ENCODE measurements at places on chromosomes 5 and 9.

DNA sequence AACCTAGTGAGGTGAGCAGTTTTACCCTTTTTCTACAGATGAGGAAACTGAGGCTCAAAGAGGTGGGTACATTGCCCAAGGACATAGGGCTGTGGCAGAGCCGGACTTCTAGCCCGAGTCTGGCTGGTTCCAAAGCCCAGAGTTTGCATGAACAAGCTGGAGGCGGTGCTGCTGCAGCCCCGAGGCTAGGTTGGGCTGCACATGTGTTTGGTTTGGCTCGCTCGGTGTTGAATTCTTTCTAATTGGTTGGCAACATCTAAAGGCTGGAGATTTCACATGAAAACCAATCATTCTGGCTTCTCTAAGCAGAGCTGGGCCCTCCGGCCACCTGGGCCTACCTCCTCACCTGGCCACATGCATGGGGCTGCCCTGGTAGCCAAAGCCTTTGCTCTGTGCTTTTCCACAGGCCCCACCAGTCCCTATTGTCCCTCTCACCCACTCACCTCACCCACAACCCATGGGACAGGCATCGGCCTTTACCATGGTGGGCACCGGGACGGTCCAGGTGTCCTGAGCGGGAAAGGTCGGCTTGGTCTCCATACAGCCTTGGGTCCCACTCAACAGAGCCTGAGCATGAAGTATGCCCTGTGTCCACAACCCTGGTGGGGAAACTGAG, 262.3 kb downstream of the NSG2 start:
- DNase-seq = no peak

GRCh38 chr9:133221177-133221809, 12.2 kb upstream of the OBP2B start:
- no peak for DNase-seq

DNA sequence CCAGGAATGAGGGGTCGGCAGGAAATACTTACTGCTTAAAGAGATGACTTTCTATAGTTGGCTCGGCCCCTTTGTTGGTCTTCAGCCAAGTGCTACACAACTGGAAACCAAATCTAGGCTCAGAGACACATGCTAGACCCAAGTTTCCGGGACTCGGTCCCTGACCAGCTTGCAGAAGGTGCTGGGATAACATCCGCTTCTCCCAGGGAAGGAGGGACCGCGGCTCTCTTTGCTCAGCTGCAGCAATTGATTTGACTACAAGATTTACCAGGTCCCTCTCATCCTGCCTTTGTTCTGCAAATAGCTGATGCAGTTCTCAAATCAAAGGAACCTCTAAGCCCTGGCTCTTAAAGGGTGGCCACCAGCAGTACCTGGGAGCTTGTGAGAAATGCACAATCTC, 314.7 kb downstream of the MLLT3 start:
- no peak for DNase-seq

- no peak for DNase-seq
Observed at GRCh38 chr9:127955294-127956015, 17.8 kb upstream of the DPM2 start.

- DNase-seq = no peak
Observed at GRCh38 chr5:118088448-118088847, 899.9 kb downstream of the DTWD2 start.

DNA sequence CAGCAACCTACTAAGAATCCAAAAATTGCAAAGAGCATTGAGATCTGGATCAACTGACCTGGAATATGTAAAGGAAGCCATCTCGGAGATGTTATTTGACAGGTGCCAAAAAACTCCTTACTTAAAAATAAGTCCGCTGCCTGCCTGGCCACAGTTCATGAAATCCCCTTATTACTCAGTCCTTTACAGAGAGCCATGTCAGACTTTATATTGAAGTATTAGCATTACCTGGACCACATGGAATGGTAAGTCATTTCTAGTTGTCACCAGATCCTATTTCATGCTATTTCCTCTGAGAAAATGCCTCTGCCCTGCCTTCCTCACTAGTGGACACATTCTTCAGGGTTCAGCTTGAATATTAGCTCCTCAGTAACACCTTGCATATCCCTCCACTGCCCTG, 115.7 kb downstream of the DEPDC1B start:
- DNase-seq = no peak

DNA sequence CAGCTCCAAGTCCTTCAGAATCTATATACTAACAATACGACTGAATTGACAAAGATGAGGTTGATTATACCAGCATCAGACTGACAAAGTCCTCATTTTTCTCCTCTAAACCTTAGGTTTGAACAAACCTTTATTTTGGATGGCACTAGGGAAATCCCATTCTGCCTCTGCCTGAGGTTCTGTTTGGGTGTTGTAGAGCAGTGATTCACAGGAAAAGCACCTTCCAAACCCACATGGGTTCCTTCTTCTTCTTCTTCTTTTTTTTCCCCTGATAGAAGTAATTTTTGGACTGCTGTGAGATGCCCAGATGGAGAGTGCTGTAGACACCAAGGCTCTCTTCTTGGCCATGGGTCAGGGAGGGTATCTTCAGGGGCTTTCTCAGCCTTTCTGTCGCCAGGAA, 164.9 kb upstream of the PAPPA start:
- DNase-seq = no peak

DNA sequence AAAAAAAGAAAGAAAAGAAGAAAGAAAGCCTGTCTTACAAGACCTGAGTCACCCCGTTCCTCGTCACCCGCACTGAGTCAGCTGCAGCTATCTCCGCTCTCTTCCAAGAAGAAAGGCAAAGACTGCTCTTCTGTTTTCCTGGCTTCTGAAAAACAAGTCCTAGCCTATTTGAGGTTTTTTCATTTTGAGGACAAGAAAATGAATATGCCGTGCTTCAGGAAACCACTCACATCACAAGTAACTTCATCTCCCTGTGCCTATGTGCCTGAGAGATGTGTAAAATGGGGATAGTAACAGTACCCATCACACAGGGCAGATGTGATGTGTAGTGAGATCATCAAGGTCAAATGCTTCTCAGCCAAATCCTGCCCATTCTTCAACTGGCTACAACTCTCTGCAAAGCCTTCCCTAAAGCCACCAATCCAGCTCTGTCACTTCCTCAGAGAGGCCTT, 78.4 kb downstream of the GLDC start:
- peak; percentile 91 for DNase-seq

DNA sequence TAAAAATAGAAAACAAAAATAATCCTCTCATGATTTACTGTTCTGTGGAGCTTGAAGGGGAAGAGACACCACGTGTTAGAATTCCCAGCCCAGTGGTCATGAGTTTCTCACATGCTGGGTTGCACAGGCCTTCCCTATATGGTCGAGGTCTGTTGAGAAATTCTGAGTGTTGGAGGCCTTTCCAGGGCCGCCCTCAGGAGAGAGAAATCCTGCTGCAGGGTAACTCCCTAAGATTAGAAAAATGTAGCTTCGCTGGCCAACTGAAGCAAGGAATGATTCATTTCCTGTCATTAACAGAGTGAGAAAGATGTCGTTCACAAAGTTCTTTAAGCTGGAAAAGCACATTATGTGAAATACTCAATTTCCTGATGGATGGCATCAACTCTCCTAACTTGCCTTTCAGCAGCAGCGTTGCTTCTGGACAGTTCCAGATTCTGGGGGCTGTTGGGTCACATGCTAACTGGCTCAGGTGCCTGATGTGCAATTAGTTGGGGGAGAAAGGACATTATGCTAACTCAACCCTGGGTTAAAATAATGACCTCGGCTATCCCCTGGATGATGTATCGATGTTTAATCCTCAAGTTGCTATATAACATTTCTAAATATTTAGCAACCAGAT, 104.8 kb upstream of the CD180 start:
- peak; percentile 92 for DNase-seq

DNA sequence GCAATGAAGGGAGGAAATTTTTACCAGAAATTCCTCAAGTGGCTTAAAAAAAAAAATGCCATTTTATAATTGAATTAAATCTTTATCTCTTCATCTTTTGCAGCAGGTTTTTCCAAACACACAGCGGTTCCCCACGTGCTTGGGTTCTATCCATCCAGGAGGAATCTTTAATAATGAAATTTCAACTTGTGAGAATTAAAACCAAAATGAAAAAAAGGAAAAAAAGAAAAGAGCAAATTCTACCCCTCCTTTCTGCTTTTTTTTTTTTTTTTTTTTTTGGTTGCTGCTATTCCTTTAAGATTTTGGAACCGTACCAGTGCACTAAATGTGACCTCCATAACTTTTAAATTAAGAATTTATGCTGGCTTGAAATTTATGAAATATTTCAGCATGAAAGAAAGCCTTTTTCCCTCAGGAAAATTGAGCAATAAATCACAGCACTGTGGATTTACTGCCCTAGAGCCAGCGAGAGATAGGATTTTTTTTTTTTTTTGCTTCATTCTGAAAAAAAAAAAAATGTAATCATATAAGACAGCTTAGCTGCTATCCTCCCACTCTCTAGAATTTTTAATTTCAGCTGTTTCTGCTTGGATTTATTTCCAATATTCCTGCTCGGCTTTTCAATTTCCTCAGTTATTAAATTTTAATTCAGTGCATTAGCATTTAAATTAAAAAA, 88.5 kb downstream of the ZNF618 start:
- DNase-seq = no peak

Data from stromal cell of bone marrow (primary cell).